Liver (tissue), 10 donors: ENCODE measurements at places on chromosomes 6 and 20.

DNA sequence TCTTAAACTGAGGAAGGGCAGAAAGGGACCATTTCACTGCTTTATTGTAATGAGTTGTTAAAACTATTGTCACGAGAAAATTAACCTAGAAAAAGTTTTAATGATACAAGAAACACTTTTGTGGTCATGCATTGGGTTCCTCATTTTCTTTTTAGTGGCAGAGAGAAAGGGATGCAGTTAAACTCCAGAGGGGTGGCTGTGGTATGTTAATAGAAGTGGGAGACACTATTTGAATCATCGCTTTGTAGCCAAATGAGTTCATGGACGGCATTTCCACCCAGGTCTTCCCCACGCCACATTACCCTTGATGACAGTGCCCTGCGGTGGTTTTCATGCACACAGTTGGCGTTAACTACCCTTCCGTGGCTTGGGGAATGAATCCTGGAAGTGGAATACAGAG, 235.6 kb downstream of the PLCB1 start:
- no peak for DNase-seq

- DNase-seq, result no peak
Measured at GRCh38 chr20:19095762-19096161, 116.7 kb upstream of the SLC24A3 start.

- no peak for DNase-seq
Measured at GRCh38 chr20:62068997-62069396, 3.3 kb upstream of the TAF4 start.

DNA sequence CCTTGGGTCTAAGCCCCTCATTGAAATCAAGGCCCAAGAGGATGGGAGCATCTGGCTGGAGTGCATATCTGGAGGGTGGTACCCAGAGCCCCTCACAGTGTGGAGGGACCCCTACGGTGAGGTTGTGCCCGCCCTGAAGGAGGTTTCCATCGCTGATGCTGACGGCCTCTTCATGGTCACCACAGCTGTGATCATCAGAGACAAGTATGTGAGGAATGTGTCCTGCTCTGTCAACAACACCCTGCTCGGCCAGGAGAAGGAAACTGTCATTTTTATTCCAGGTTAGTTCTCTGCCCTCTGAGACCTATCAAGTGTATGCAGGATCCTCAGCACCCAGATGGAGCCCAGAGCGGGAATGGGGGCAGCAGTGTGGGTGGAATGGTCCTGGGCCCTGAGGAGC, 5.1 kb downstream of the BTN2A2 start:
- DNase-seq, result no peak

- DNase-seq, result no peak
Measured at GRCh38 chr6:51949526-51949925, 137.9 kb downstream of the PKHD1 start.

GRCh38 chr20:17657898-17658647, 24.0 kb downstream of the RRBP1 start:
- no peak for DNase-seq

- DNase-seq, result no peak
Measured at GRCh38 chr6:48765352-48765961, 654.5 kb upstream of the PTCHD4 start.

- peak; percentile 32 for DNase-seq
Measured at GRCh38 chr6:169810066-169810989, 58.9 kb downstream of the ERMARD start.

- no peak for DNase-seq
Measured at GRCh38 chr6:67766057-67766456, 869.0 kb upstream of the ADGRB3 start.

DNA sequence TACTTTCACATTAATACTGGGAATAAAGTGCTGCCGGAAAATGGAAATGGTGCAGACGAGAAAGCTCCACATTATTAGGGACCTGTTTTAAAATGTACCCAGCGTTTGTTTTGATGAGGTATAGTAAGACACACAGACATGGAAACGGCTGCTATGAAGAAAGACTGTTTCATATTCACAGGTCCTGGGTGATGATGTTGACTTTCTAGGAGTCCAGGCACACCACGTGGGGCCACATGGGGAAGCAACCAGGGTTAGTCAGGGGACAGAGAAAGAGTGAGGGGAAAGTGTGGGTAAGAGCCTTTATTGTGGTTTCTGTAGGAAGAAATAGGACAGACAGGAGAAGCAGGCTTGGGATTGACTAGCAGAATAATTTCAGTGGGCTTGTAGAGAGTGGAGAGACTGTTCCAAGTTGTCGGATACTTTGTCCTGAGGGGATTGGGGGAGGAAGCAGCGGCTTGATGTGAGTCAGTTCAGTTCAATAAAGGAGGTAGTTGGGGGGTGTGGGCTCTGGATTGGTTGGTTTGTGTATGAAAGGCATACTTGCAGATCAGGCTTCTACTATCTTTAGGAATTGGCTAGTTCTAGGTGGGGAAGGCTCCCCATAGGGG, 112.0 kb upstream of the MCHR2 start:
- no peak for DNase-seq

DNA sequence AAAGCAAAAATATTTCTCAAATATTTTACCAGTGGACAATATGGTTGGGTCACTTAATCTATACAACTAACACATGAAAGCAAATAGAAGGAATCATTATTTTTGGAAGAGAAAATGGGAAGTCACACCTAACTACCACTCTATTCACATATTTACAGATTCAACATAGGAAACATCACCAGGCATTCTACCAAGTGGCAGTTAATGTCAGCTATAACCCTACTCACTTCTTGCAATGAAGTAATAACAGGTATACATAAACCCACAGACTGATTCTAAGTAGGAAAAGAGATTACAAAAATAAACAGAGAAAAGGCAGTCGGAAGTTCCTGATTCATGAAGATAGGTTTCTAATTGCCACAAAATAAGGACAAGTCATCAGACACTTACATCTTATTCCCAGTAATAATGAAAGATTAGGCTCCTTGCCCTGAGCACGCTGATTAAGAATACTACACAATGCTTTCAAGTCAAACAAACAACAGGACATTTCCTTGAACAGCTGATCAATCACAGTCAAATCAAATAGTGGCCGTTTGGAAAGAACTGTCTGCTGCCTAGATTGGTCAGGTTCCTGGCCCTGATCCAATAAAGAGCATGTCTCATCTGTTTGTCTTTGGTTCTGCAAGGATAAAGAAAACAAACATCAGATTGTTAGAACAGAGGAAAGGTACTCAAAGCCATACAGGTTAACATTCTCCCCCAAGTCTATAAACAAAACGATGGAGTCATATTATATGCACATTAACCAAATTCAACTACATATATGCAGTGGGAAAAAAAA, 79.2 kb upstream of the PLN start:
- DNase-seq, result no peak

DNA sequence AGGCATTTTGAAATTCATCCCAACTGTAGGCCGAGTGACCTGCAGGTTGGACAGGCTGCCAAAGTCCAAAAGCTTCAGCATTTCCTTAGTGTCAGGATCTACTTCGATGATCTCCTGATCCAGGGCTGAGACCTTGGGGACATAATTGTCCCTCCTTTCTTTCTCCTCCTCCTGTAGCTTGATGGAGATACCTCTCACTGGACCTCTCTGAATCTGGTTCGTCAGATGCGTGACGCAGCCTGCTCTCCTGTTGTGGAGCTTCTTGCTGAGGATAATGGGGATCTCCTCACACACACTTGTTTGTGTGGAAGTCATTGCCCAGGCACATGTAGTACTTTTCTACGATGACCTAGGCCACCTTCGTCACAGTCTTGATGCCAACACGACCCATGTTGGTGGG, 1.5 kb upstream of the MAS1L start:
- DNase-seq, result peak; percentile 19

DNA sequence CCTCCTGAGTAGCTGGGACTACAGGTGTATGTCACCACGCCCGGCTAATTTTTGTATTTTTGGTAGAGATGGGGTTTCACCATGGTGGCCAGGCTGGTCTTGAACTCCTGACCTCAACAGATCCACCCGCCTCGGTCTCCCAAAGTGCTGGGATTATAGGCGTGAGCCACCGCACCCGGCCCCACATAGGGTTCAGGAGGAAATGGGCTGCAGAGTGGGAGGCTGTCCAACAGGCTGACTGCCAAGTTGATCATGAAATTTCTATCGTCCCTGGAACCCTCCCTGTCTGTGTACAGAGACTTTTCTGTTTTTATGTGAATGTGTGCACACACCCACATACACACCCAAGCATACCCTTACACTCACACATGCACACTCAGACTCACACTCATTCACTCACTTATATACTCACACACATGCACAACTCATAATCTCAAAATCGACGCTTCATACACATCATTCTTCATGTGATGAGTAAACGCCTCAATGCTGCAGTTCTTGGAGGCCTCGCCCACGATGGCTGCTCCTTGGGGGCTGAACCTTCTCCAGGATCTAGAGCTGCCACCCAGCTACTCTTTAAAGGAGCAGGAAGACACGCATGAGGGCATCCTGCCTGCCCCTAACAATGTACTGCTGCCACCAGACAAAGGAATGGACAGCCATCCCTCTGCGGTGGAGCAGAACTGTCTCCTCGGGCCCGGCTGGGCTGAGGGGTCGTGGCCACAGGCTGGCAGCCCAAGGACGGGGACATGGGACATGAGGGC, 35.6 kb downstream of the SUN5 start:
- peak; percentile 26 for DNase-seq

DNA sequence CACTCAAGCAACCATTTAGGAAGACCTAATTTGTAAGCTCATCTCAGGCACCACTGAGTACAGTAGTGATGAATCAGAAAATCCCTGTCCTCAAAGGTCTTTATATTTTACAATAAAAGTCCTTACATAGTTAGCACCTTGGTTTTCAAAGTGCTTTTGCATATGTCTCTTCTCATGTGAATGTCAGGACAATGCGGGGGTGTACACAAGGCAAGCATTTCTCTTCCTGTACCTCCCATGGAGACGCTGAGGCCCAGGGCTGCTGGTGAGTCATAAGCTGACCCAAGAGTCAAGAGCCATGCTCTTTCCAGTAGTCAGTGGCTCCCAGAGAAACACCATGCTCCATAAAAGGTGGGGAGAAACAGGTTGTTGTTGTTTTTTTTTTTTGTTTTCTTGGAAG, 174.0 kb downstream of the GJA10 start:
- DNase-seq, result no peak

DNA sequence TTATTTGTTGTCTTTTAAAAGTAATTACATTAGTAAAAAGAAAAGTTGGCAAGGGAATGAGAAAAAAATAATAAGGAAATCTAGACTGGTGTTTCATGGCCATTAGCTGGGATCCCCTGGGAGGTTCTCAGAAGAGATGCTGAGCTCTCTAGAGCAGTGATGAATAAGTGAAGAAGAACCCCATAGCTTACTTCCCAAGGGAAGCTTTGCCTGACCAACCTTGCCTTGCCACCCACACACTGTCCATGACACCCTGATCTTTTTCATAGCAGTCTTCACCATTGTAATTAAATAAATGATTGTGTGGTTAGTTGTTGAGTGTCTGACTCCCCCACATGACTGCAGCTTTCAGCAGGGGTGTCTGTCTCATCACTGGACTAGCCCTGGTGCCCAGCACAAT, 5.9 kb downstream of the C6orf163 start:
- no peak for DNase-seq

DNA sequence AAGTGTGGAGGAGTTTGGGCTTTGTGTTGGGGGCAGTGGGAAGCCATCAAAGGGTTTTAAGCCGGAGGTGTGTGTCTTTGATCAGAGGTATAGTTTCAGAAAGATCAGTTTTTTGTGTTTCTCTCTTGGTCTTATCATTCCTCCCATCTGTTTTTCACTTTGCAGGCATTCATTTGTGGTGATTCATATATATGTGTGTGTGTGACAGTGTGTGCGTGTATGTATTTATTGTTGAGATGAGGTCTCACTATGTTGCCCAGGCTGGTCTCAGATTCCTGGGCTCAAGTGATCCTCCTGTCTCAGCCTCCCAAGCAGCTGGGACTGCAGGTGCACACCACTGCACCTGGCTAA, 11.1 kb upstream of the SERINC3 start:
- DNase-seq, result no peak

GRCh38 chr20:61253264-61253639, 1.2 kb downstream of the CDH4 start:
- no peak for DNase-seq

DNA sequence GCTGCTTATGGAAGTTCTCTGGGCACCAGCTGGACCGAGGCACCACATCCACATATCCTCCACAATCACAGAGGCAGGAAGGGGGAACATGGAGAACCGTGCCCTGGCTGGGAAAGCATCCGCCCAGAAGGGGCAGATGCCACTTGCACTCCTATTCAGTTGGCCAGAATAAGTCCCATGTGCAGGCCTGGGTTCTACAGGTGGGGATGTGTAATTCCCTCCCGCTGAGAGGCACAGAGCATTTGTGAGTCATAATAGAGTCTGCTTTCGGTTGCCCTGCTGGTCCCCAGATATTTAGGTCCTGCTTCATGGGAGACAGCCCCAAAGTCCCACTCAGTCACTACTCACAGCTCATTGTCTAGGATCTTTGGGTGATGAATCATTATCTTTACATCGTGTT, 104.0 kb downstream of the PHACTR3 start:
- DNase-seq, result no peak

DNA sequence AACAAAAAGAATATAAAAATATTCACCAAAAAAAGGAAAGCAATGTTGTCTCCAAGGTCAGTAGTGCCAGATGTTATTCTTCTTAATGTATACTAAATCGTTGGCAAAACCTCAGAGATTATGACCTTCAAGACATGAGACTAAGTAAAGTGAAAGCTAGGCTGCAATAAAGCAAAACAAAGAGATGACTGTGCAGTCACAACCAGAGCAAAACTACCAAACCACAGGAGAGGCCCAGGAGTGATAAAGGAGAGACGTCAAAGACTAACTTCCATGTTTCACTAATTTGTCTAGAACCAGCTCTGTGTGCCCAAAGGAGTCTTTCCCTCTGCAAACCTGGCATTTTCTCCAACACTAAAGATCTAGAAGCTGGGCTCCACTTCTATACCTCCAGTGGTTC, 155.9 kb upstream of the POU3F2 start:
- DNase-seq, result no peak

DNA sequence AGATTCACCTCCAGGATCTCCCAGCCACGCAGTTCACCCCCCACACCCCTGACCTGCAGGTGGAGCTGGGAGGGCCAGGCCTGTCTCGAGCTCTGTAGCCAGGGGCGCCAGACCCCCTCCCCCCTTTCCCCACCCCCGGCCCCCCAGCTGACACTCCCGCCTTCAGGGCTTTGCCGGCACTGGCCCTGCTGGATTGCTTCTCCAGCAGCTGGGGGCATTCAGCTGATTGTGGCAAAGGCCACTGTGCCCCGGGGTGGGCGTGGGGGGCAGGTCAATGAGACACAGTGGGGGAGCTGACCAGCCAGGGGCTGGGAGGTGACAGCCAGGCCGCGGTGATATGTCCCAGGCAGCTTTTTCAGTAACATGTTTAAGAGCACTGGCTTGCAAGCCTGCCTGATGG, 22.2 kb downstream of the ZBP1 start:
- no peak for DNase-seq

GRCh38 chr6:73017476-73017875, 207.8 kb downstream of the KHDC1L start:
- DNase-seq, result no peak

GRCh38 chr6:106461084-106461483, 100.6 kb downstream of the CRYBG1 start:
- DNase-seq, result no peak

DNA sequence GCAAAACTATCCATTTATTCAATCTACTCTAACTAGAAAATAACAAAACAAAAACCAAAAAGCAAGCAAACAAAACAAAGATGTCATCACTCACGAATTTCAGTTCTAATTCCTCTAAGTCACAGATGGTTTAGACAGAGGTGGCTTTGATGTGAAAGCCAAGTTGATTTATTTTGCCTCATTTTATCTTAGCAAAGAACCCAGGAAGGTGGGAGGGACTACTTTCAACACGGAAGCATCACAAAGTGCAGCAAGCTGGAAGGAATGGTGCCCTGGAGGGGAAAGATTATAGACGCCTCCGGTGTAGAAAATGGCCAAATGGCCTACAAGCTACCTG, 88.4 kb downstream of the LAMP5 start:
- no peak for DNase-seq
